ENCODE measurements at places on chromosomes 7 and 10. TPM values are rescaled to one million over a fixed set of nuclear protein-coding genes. Genes with fewer than 3 reads are reported as not detected.

Gene GPR15LG
- total RNA-seq: not detected

Gene TUBB8
- not detected for total RNA-seq

Gene PAPOLB
- total RNA-seq: 0.05 TPM

Gene RASA4B
- total RNA-seq: 5.7 TPM

Gene TRPV5
- not detected for total RNA-seq

Gene EPO
- not detected for total RNA-seq

Gene PEX1
- 13.8 TPM for total RNA-seq

Gene GATA3
- total RNA-seq: 1.4 TPM

Measured in left ventricle myocardium inferior (tissue), 1 donor.